ENCODE measurements at places on chromosomes 6 and 20. TPM values are rescaled to one million over a fixed set of nuclear protein-coding genes. Genes with fewer than 3 reads are reported as not detected.

- no peak for DNase-seq
Measured at GRCh38 chr6:97639702-97640101, 356.7 kb upstream of the MMS22L start.

Gene POU5F1
- 0.63 TPM for total RNA-seq

DNA sequence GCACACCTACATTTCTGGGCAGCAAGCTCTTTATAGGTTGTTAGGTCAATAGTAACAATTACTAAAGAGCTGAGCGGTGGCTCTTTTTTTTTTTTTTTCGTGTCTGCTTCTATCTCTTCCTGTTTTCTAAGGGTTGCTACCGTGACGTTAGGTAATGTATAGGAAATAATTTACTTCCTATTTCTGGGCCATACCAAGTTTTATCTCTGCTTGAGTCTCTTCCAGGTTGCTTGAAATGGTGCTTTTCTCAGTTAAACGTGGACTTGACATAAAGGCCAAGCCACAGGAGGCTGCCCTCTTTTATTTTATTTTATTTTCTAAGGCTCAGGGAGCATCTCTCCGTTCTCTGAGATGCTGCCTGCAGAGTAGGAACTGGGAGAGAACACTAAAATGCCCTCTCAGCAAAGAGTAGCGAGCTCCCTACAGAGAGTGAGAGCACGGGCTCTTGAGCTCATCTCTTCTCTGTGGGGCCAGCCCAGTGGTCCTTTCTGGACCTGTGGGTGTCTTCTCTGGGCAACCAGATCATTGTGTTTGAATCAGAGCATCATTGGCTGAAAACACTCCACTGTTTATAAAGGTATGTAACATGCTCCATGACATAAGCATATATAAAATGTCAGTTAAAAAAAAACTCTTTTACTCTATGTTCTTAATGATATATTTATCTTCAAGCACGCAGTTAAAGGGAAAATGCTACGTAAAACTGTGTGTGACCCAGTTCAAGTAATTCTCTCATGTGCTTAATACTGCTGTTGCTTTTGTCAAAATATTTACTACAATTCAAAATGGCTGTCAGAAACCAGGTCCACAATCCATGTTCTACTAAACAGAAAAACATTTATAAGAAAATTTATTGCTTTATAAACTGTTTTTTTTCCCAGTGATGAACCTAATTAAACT, at the start of gene ZNF831:
TSS of gene ZNF831 (plus strand) at position 191 of the 900 bp plus-strand sequence. CDS start 27,199 bp downstream, outside the sequence.
- DNase-seq: no peak

DNA sequence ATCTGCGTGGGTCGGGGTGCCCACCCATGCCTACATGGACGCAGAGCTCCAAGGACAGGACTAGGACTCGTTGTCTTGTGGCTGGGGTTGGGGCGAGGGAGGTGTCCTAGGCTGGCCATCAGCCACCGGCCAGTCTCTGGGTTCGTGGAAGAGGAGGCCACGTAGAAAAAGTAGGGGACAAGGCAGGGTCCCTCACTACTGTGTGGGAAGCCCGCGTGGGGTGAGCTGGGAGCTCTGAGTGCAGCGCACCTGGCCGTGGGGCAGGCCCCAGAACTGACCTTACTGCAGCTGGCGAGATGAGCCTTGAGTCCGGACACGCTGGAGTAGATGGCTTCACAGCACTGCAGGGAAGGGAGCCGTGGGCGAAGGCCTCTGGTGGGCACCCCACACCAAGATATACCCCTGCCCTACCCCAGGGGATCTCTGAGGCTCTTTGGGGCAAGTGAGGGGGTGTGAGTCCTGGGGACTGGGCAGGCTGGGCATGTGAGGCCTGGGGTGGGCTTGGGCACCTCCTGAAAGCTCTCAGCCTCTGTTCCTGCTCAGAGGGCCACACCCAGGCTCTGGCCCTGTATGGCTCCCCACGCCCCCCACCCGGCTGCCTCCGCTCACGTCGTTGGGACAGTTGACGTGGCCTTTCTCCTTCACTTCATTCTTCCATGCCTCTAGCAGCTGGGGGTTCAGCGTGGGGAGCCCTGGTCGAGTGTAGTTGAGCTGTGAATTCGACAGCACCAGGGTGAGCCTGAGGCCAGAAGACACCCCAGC, 5.6 kb upstream of the UCKL1 start:
- DNase-seq: no peak

Gene NEURL2
- total RNA-seq: 5.4 TPM

DNA sequence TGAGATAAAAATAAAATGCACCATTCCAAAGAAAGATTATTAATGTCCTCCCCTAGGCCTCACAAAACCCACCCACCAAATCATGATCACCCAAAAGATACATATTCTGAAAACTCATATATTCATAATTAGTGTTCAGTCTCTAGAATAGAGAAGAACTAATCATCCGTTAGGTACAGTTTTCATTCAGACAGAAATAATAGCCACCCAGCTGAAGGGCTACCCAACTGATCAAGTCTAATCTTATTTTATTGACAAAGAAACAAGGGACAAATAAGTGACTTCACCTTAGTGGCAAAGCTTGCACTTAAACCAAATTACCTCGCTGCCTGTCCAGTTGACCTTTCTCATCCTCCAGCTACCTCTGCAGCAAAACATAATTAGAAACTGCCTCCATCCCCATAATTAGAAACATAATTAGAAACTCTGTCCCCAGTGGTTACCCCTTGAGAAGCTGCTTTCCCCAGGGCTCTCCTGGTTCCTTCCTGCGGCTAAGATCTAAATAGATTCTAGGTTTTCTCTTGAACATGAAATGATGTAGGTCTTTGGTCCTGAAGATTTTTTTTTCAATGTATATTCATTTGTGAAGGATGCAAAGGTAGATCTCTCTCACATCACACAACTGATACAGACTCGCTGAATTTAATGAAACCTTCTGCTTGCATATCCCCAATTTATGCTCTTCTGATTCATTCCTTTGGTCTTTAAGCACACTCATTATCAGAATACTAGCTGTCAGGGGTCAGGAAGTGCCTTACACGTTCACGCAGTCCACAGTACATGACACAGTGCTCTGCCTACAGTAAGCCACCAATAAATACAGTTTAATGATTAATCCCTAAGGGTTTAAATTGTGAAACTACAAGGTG, 46.3 kb downstream of the HBS1L start:
- no peak for DNase-seq

GRCh38 chr20:32070690-32071213, 18.7 kb downstream of the HCK start:
- no peak for DNase-seq

- DNase-seq: no peak
Measured at GRCh38 chr20:6686171-6686570, 81.3 kb upstream of the BMP2 start.

DNA sequence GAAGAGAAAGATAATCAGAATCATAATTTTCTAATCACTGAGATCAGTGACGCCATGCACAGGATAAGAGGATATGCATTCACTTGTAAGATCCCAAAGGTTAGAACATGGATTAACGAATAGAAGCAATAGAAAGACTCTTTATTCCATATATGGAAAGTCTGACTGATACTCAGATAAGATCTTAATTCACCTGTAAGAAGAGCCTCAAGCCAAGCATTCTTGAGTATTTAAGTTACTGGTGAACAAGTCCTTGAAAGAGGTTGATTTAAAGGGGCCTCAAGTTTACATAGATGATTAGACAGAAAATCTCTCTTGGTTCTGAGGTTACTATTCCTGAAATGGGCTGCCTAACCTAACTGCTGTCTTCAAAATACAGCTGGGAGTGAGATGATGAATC, 53.8 kb upstream of the MTRF1L start:
- no peak for DNase-seq

Gene SUN5
- not detected for total RNA-seq

Gene RWDD1
- 46.8 TPM for total RNA-seq

DNA sequence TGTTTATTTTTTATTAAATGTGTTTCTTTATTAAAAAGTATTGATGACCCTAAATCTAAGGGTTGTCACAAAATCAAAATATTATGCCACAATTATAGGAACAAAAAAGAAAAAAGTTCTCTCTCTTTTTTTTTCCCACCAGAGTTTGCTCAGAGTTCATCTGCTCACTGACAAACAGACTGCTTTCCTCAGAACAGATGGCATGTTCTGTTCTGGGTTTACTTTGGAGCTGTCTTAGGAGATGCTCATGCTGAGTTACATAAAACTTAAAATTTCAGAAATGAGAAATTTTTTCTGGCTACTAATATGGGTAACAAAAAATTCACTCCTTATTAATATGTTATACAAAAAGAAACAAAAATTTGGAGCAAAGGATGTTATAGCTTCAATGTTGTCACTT, 30.3 kb downstream of the STK38 start:
- no peak for DNase-seq

DNA sequence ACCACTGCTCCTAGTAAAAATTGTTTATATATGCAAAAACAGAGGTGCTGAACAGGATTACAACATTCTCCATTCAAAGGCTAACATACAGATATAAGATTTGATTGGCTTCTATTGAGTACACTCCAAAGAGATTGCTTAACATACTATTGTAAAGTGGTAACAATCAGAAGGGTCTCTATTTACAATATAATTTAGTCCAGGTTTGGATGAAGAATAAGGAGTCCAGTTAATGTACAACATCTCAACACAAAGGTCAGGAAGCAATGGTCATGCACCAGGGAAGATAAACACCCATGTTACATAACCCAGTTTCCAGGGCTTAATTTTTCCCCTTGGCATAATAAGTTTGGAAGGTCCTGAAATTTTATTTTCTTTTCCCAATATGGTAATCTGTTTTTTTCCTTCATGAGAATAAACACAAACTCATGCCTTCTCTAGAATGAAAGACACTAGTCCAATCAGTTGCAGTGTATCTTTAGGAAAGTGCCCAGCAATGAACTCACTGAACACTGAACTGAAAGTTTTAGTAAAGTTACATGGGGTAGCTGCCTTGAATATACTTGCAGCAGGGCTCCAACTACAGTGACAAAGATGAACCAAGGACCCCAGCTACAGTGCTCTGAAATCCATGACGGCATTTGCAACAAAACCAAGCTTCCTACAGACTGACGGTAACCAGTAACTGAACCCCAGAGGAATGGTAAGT, 255.3 kb upstream of the GJE1 start:
- DNase-seq: no peak

- no peak for DNase-seq
Measured at GRCh38 chr20:33158637-33159385, 9.1 kb upstream of the BPIFA2 start.

Gene DDX39B
- 452 TPM for total RNA-seq

DNA sequence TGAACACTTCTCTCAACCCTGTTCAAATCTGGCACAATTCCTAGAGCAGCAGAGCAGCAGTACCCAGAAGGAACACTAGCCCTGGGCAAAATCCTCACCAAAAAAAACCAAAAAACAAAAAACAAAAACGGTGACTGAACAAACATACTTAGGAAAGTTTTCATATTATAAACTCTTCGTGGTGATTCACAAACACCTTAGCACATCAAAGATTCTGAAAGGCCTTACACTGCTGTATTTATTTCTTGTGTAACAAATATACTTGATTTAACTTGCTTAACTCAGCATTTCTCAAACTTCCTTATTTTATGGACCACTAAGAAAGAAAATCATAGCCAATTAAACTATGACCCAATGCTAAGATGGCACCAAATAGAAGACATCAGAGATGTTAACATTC, 57.8 kb upstream of the RREB1 start:
- DNase-seq: no peak

Gene TRIM15
- not detected for total RNA-seq

DNA sequence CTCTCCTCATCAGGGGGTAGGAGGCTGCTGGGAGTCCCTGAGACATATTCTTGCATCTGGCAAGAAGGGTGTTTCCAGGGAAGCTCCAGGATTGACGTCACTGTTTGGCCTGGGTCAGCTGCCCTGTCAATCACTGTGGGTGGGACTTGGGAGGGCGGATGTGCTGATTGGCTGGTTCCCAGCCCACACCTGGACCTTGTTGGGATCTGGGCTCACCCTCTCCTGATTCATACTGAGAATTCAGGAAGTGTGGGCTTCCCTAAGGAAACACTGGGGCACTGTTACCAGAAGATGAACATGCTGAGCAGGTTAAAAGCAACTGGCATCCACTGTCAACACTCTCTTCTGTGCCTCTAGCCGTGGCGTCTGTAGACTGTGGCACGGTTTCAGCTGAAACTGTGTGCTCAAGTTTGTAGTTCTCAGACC, 36.5 kb downstream of the CDH26 start:
- DNase-seq: peak; percentile 70

- DNase-seq: no peak
Measured at GRCh38 chr6:76264468-76264867, 192.0 kb upstream of the IMPG1 start.

GRCh38 chr6:10521104-10521808, at the start of gene GCNT2:
GCNT2 (plus strand) TSS chr6:10521351; CDS start chr6:10528912, 7,561 bp downstream.
- peak; percentile 18 for DNase-seq

- DNase-seq: no peak
Measured at GRCh38 chr6:111803804-111804203, 69.4 kb downstream of the FYN start.
